ENCODE measurements at places on chromosomes 3 and 15.

- no peak for DNase-seq
These were observed 328.1 kb upstream of the ATP10A start for GRCh38 chr15:26191193-26191592.

GRCh38 chr15:57589754-57590153 is 1.9 kb upstream of the MYZAP start:
- no peak for DNase-seq

DNA sequence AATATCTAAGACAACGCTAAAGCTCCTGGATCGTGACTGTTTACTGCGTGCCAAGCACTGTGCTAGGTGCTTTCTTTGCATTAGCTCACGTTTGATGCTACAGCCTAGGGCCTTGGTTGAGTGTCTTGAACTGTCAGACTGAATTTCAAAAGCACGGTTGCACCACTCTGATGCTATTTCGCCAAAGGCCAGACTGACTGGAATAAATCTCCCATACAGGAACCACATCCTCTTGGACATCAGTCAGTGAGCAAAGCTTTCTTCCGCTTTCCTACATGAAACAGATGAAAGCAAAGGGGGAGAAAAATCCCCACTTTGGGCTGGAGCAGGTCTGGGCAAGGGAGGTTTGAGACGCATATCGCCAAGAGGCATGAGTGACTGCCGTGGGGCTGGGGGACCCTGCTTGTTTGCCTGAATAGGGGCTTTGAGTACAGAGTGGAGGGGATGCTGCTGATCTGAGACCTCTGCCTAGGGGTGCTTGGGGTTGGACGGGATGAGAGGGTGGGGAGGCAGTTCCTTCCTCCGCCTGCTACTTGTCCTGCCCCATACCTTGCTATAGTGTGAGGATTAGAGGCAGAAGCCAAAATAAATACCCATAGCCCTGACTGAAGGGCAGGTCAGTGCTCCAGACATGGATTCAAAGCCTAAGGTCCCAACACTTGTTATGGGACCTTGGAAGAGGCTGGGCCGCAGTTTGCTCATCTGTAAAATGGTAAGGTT is 5.3 kb downstream of the FGD5 start:
- no peak for DNase-seq

- no peak for DNase-seq
These were observed 17.6 kb downstream of the CCNL1 start for GRCh38 chr3:157142315-157142714.

GRCh38 chr15:63978511-63979261 is 67.6 kb downstream of the DAPK2 start:
- DNase-seq, result no peak

GRCh38 chr3:105254154-105254553 is 112.6 kb upstream of the ALCAM start:
- no peak for DNase-seq

- DNase-seq, result no peak
These were observed 18.7 kb upstream of the TOP2B start for GRCh38 chr3:25683410-25683809.

- no peak for DNase-seq
These were observed 11.4 kb upstream of the IGDCC3 start for GRCh38 chr15:65389226-65389625.

GRCh38 chr15:76512971-76513370 is 176.4 kb downstream of the ISL2 start:
- no peak for DNase-seq

DNA sequence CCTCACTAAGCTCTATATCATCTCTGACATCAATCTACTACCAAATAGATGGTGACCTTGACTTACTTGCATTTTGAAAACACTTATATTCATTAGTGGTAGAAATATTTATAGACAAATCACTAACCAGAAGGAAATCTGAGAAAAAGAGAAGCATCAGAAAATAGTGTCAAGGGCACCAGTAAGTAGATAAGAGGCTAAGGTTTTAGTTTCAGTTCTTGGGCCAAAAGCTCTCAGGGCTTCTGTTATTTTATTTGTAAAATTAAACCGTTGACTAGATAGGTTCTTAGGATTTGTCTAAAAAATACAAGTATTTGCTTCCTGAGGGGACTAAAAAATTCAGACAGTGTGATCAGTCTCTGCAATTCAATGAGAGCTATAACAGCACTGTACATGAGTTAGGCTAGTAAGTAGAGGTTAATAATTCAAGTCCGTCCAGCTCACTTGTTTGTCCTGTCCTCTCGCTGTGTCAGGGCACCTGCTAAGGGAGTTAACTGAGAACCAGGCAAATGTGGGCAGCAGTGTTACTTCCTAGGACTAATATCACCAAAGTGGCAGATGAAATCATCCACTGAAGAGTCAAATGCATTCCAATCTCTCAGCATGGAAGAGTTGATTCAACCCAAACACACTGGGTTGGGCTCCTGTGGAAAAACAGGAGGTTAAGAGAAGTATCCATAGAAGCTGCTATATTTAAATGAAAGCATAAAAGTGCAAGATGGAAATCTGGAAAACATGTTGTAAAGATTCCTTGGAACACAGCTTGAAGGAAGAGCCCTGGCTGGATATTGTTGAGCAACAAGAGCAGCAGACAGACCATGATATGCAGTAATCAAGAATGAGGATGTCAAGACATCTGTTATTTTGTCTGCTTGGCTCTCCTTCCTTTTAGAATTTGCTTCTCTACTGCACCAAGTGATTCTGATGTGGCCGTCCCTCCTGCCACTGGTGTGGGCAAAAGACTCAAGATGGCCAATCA is 134.9 kb upstream of the ZBTB20 start:
- no peak for DNase-seq

DNA sequence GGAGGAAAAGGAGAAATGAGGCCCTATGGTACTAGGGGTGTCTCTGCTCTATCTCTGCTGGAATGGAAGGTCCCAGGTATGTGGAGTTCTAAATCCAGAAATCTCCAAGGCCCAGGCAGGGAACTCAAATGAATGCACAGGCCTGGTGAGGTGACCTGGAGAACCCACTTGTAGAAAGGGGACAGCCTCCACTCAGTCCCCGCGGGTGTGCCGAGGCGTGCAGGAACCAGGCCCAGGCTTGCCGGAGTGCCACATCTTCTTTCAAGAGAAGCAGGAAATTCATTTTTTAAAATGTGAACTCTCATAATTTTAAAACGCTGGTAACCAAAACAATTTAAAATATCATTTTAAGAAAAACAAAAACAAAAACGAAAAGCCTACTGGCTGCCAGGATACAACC is 32.2 kb upstream of the ADCY5 start:
- DNase-seq, result no peak

- peak; percentile 87 for DNase-seq
These were observed 2.9 kb downstream of the GNAT1 start for GRCh38 chr3:50194128-50194902.

- no peak for DNase-seq
These were observed 927.6 kb downstream of the FHIT start for GRCh38 chr3:60323651-60324050.

DNA sequence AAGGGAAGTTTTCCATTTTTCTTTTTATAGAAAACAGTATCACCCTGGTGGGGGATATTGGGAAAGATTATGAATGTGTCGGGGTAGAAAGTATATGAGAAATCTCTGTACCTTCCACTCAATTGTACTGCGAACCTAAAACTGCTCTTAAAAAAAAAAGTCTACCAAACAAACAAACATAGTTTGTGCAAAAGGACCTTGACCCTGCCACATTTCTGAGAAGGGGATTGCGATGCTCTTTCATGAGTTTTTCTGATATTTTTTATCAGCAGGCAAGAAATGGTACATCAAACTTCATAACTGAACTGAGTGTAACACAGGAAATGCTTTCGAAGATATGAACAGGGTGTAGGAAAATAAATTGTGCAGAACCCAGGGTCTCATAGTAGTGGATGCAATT is 286.0 kb downstream of the WDR72 start:
- no peak for DNase-seq

DNA sequence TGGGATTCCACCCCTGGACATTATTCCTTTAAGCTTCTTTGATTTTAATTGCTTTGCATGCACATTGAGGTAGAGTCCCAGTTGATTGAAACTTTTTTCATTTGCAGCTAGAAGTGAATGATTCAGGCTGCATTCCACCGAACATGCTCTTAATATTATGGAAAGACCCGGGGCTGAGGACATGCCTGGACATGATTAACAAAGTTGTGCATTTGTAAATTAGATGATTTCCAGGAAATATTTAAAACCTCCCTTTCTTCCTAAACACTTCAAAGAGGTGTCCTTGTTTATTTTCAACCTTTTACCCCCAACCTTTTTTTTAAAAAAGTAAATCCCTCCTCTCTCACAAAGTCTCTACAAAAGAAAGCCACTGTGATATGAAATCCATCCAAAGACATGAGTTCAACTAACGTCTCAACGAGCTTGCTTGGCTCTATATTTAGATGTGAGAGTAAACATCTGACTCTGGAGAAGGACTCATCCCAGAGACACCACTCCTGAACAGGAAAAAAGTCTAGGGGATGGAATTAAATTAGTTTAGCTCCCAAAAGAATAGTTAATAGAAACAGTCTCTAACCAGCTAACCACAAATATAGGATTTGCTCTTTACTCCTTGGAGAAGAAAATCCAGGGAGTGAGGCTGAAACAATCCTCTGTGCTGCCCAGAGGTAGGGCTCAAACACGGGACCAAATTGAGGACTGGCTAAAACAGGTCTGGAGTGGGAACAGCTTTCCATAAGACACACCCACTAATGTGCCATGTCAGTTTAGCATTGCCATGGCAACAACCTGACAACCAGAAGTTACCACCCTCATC is 83.1 kb downstream of the XXYLT1 start:
- no peak for DNase-seq

- DNase-seq, result no peak
These were observed 417.0 kb upstream of the TPM1 start for GRCh38 chr15:62625429-62626033.

- DNase-seq, result no peak
These were observed 6.3 kb downstream of the RFT1 start for GRCh38 chr3:53123953-53124352.

Measured in CD4-positive, alpha-beta T cell treated with Interleukin-1 beta for 1 hour (primary cell).